ENCODE measurements at places on chromosomes 5 and 9.

DNA sequence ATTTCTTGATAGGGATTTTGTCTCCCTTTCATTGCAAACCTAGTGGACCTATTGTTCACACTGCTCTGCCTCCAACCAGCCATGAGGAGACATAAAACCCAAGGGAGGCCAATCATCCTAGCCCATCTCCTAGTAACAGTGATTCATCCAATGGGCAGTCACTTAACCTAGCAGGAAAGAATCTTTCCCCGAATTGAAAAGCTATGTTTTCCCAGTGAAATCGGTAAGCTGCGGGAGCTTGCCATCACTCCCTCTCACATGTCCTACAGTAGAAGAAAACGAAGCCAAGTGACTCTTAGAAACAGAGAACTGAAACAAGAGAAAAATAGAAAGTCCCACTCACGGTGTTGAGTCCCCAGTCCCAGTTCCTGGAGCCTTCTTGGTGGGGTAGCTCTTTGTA, 123.3 kb downstream of the SUSD1 start:
- DNase-seq = no peak

DNA sequence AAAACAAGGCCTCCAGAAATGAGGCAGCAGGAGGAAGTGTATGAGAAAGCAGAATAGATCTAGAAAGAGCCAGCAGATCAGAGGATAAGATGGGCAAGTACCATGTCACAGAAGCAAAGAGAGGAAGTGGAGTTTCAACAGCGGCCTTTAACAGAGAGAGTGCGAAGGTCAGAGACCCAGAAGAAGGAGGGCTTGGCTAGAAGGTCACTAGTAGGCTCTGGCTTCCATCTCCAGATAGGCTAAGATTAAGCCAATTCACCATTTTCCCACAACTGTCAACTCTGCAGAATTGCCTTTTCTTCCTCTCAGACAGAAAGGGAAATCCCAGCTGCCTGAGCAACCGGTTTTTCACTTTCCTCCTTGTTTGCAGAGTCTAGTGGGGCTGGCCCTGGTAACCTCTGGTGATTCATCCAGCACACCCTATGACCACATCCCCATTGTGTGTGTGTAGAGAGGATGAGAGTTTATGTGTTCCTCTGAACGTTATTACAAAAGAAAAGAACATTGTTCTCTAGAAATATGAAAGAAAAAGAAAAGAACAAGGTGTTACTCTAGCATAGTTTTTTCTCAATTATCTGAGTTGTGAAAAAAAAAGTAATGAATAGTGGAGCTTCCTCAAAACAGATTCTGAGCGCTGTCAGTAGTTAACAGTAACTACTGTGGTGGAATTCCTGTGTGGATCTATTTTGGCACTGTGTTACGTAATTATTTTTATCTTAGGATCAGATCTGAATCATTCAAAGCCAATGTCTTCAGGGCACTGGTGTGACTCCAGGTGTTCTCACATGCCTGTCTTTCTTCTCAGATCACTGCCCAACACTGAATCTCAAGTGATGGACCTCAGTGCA, 220.4 kb downstream of the ARRDC3 start:
- DNase-seq = peak; percentile 89

GRCh38 chr9:93520523-93520922, 55.9 kb upstream of the PHF2 start:
- DNase-seq = no peak

DNA sequence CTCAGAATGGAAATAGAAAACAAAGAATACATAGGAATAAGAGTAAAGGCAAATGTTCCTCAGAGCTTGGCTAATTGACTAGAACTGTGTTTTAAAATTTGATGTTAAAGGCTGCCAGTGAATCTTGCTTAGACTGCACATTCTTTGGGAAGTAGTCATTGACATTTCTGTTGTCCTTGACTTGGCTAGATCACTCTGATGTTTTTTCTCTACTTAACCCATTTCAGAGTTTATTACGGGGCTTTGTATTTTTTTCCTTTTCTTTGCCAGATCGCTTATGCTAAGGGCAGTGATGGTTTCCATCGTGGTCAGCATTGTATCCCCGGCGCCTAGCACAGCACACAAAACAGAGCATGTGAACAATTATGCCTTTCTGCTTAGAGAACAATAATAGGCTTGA, 1126.7 kb upstream of the CDH9 start:
- DNase-seq = no peak

DNA sequence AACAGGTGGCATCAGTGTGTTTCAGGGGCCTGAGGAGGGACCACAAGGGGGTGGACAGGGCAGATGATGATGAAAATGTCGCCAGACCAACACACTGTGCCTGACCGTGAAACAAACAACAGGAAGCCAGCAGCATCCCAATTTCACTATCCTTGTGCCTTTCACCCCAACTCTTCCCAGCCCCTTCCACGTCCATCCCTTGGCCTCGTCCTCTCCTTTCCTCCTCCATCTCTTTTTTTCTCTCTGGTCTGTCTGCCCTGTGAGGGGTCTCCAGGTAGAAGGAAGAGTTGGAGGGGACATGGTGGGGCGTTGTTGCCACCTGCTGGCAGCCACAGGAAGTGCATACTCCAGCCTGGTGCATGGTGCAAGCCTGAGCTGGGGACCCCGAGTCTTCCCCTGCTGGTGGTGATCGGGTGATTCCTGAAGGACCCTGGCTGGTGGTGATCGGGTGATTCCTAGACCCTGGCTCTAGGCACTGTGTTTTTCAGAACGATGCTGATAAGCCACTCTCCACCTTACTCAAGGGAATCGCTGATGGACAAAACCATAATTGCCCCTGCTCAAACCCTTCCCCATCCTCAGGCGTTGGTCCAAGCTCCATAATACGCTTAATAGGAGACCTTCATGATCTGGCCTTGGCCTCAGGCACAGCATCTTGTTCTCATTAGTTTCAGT, 21.7 kb upstream of the NSD1 start:
- peak; percentile 70 for DNase-seq

DNA sequence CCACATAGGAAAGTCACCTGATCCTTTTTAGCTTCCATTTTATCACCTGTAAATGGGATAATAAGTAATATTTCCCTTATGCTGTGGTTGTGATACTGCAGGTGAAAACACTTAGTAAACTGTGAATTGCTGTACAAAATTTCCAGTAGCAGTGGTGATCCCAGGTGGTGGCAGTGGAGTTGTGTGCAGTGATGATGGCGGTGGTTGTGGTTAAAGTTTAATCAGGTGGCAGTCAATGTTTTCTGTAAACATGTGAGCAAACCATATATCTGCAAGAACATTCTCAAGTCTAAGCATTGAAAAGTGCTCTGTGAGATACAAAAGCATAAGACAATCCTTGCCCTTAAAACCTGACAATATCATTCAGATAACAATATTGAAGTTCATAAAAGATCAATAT, 480.2 kb downstream of the RASEF start:
- DNase-seq = no peak

DNA sequence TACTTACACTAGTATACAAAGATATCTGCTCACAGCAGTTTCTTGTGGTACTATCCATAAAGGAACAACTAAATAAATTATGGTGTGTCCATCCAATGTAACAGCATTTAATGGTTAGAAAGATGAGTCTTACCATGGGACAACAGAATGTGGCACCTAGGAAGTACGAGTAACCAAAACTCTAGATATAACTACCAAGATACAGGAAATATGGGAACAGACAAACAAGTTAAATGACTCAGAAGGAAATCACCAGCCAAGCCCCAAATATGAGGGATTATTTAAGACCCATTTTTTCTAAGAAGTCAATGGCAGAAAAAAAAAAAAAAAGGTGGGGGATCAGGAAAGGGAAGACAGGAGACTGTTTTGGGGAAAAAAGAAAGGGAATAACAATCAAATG, 294.8 kb downstream of the PRELID2 start:
- no peak for DNase-seq

- no peak for DNase-seq
Measured at GRCh38 chr5:14453481-14453880, 128.1 kb upstream of the OTULINL start.

Data from activated CD4-positive, alpha-beta T cell treated with anti-CD3 and anti-CD28 coated beads, Interleukin-2, Interleukin-6, amounts not matched to agents 100 ng/mL and 50 ng/mL, durations not matched to agents 16 hours and 8 hours (primary cell).